ENCODE measurements at places on chromosomes 7 and 10.

DNA sequence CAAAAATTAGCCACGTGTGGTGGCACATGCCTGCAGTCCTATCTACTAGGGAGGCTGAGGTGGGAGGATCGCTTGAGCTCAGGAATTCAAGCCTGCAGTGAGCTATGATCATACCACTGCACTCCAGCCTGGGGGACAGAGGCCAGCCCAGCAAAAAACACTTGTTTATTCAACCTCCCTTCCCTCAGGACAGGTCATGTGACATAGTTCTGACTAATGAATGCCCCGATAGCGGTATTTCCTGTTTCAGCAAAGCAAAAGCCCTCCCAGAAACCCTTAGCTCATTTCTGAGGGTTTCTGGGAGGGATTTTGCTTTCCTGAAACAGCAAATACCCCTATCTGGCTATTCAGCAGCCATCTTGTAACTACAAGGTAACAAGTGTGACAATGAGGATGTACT lies 157.1 kb downstream of the GATA3 start:
- H3K4me3 ChIP-seq = no peak overlapping the region
- H3K27ac ChIP-seq = no peak overlapping the region
- no peaks in the 10 kb centered on the region for H3K27me3 ChIP-seq
- peak; percentile 63 for DNase-seq
- H3K36me3 ChIP-seq = no peaks in the 10 kb centered on the region

DNA sequence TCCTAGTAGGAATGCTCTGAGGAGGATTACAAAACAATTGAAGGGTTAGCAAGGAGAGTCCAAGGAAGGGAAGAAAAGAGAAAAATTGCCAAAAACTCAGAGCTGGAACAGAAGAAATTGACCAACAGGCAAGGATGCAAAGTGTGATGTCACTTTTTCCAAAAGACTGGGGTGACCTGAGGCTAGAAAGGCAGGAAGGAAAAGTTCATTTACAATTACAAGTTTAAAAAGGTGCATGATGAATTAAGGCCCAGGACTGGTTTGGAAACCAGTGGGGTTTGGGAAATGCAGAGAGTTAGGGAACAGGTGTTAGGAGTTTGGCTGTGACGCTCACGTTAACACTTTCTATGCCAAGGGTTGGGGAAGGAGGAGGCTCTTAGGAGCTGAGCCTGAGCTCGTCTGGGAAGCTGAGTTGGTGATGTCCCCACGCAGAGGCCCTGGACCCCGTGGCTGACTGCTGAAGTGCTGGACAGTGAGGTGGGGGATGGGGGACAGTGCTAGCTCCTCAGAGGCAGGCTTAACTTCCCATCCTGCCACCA lies 92.6 kb upstream of the PODXL start:
- H3K36me3 ChIP-seq = no peaks in the 10 kb centered on the region
- no peaks in the 10 kb centered on the region for H3K27me3 ChIP-seq
- DNase-seq = no peak
- peaks cover 20% of the 10 kb centered on the region for H3K4me1 ChIP-seq

- no peak overlapping the region for H3K27ac ChIP-seq
- H3K4me3 ChIP-seq = no peak overlapping the region
- DNase-seq = no peak
- no peaks in the 10 kb centered on the region for H3K27me3 ChIP-seq
- H3K36me3 ChIP-seq = peaks cover 8% of the 10 kb centered on the region
Measured at GRCh38 chr7:151389768-151390597, 19.9 kb downstream of the WDR86 start.

DNA sequence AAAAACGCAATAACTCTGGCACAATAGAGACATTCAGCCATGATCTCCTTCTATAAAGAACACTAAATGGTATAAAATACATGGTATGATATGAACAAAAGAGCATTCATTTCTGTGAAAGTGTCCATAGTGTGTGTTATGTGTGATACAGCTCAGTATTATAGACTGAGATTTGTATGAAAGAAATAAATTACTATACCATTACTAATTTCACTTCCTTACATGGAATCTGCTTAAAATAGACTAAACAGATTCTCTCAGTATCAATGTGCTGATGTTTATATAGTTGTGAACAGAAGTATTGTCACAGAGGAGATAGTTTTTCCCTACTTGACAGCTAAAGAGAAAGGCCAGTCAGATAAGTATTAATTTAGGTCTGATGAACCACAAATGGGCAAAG lies 10.8 kb downstream of the SEMA3A start:
- DNase-seq = no peak
- H3K27me3 ChIP-seq = no peaks in the 10 kb centered on the region
- H3K4me3 ChIP-seq = no peak overlapping the region
- H3K4me1 ChIP-seq = no peaks in the 10 kb centered on the region

DNA sequence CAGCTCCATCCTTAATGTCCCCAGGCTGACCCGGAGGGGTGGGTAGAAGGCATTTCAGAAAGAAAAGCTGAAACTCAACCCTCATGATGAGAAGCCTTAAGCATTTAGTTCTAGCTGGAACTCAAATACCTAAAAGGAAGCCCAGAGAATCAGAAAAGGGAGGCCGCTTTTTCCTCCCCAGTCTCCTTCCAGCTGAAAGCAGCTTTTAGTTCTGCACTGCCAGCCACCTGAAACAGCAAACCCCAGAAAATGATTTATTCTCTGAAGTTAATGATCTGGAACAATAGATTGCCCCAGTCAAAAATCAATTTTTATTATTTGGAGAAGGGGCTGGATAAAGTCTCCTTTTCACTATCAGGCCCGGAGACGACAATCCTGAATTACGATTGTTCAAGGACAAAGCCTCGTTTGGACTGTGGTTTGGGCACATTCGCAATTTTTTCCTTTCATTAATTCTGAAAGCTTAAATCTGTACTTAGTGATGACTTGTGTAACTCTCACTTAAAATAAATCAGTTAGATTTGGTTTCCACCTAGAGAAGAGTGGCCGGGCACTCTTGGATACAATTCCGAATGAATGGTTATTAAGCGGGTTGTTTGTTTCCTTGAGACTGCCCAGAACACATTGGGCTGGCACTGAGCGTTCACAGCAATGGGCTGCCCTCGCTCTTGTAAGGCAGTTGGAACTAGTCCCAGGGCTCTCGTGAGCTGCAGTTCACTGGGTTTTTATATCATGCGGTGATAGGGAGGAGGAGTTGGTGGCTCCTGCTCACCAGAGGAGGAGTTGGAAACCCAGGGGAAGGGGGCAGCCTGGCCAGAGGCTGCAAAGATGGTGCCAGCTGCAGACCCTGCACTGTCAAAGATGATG lies 262.2 kb downstream of the CCSER2 start:
- no peak overlapping the region for H3K4me3 ChIP-seq
- H3K27me3 ChIP-seq = no peaks in the 10 kb centered on the region
- H3K27ac ChIP-seq = no peak overlapping the region
- peaks cover 2% of the 10 kb centered on the region for H3K4me1 ChIP-seq

DNA sequence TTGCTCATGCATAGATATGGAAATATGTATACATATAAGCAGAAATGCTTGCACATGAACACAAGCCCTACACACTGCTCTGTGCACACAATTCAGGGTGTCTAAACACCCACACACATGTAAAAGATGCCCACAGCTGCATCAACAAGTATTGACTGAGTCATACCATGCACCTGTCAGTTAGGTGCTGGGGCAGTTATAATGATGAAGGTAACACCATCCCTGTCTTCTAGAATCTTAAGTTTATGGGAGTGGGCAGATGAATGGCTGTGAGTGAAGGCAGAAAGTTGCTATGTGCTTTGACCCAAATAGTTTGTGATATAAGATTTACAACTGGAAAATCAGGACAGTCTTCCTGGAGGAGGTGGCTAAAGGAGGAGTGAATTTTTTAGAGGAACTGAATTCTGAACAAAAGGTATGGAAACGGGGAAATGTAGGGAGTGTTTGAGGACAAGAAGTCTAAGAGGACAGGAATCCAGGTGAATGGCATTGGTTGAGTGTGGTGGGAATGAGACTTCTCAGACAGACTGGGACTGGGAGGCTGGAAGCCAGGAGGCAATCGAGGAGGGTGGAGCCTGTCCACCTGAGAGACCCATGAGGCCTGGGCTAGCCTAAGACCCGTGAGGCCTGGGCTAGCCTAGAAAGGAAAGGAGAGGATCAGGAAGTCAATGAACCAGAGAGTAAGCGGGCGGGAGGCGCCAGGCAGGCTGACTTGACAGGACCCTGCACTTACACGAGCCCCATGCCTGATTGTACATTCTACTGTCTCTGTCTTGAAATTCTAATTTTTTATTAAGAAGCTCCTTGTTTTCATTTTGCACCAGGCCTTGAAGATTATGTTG lies 20.7 kb downstream of the POLL start:
- no peak for DNase-seq
- no peaks in the 10 kb centered on the region for H3K36me3 ChIP-seq
- H3K27me3 ChIP-seq = peaks cover 13% of the 10 kb centered on the region
- H3K4me1 ChIP-seq = no peaks in the 10 kb centered on the region

DNA sequence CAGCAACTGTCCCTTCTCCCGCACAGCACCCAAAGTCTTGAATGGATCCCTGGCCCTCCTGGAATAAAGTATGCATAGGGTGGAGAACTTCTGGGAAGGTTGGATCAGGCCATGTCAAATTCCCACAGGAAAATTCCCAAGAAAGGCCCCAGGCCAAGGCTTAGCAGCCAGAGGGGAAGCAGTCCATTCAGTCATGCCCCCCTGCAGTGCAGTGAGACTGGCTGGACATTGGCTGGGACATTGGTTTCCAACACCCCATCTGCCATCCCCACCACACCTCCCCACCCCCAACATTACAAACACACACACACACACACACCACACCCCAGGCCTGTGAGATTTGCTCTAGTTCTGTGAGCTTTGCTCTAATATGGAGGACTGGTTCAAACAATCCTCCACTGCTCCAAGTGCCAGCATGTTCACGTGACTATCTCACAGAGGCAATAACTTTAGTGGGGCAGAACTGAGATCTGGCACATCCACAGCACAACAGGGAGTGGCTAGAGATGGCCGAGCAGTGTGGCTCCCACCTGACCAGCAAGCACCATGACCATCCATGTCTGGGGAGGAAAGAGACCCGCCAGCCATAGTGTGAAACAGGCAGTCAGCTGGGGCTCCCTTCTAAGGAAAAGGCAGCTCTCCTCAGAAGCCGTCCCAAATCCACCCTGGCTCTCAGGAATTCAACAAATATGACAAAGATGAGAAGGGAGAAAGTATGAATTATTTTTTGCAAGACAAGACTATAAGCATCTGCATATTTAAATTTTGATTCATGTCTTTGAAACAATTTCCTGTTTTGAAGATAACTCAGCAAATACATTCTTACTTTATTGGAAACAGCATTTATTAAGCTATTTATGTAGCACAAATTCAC lies 6.7 kb upstream of the FAM170B start:
- H3K4me1 ChIP-seq = no peaks in the 10 kb centered on the region
- H3K4me3 ChIP-seq = no peak overlapping the region
- H3K27ac ChIP-seq = no peak overlapping the region
- no peaks in the 10 kb centered on the region for H3K27me3 ChIP-seq

- no peak overlapping the region for H3K27ac ChIP-seq
- H3K4me3 ChIP-seq = no peak overlapping the region
- no peaks in the 10 kb centered on the region for H3K36me3 ChIP-seq
- DNase-seq = peak; percentile 4
- H3K27me3 ChIP-seq = no peaks in the 10 kb centered on the region
Measured at GRCh38 chr7:12769444-12769843, 82.0 kb downstream of the ARL4A start.

DNA sequence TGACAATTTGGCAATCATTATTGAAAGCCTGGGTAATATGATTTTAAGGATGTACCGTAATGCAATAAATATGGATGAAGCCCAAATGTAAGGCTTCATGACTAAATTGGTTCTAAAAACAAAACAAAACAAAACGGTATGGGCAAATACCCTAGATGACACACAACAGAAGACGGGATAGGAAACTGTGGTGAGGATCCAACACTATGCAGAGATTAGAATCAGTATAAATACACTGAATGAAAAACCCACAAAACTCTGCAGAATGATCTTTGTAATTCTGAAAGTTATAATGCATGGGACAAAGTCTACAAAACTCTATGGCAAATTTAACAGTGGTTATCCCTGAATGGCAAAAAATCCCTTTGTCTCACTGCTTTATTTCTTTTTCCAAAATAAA lies 57.6 kb downstream of the MALSU1 start:
- no peak overlapping the region for H3K4me3 ChIP-seq
- H3K27ac ChIP-seq = no peak overlapping the region
- H3K4me1 ChIP-seq = no peaks in the 10 kb centered on the region

Measured in trophoblast cell (in vitro differentiated cells and primary cell).